ENCODE measurements at places on chromosomes 12 and 14.

- DNase-seq: no peak
Measured at GRCh38 chr14:50260072-50260471, 28.7 kb upstream of the SOS2 start.

- no peak for DNase-seq
Measured at GRCh38 chr14:101825797-101826196, 64.3 kb downstream of the PPP2R5C start.

DNA sequence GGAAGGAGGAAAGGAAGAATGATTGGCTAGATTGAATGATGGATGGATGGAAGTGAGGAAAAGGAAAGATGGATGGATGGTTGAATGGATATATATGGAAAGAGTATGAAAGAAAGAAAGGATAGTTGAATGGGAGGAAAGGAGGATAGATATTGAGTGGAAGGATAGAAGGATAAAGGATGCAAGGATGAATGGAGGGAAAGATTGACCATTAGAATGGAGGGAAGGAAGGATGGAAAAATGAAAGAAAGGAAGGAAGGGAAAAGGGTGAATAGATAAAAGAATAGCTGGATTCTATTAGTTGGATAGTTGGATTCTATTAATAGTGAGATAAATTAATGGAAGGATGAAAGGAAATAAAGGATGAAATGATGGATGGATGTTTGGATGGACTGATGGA lies 105.9 kb downstream of the CALM1 start:
- no peak for DNase-seq

DNA sequence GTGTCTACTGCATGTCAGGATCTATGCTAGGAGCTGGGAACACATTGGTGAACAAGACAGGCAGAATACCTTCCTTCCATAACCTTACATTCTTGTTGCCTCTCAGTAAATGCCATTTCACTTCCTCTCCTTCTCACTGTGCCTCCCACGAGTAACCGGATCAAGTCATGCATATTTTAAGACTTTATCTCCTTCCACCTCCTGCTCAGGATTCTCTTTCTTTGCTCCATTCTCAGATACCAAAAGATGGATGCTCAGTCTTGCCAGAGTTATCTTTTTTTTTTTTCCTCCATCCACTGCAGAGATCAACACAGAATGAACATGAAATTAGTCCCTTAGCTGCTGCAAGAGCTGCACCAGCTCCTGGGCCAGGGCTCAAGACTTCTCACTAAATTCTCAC lies 20.0 kb upstream of the APPL2 start:
- DNase-seq: no peak

GRCh38 chr12:87363497-87364084 lies 665.6 kb downstream of the C12orf50 start:
- DNase-seq: no peak

- DNase-seq: no peak
Measured at GRCh38 chr14:32620724-32621123, 291.6 kb downstream of the AKAP6 start.

DNA sequence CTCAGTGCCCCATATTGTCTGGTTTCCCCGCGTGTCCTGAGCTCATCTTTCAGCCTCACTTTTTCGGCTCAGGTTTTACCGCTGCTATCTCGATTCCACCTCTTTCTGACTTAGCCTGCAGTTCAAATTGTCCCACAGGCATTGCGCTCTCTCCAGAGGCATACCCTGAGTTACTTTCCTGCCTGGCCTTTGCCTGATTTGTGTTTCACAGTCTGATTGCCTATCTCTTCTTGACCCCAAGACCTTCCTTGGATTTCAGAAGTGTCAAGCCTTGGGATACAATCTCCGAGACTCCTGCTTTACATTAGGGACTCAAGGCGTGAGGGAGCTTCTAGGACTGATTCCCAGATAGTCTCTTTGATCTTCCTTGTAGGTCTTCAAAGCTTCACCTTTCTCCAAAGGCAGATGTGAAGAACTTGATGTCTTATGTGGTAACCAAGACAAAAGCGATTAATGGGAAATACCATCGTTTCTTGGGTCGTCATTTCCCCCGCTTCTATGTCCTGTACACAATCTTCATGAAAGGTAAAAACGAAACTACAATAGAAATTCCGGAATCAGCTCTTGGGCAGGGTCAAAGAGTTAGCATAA lies 629 bp downstream of the LETMD1 start:
- DNase-seq: no peak

DNA sequence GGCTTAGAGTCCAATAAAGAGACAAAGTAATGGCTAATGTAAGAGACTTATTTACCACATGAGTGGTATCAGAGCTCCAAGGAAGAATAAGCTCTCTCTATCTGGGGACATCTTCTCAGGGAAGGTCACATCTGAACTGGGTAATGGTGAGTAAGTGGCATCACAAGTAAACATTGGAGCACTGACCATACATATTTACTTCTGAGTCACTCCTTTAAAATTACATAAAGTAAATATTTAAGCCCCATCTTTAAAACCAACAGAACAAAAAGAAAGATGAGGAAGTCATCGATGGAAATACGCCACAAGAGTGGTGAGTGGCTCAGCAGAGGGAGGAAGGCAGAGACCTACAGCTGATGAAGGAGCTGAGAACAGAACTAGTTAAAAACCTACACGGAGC lies 159.9 kb downstream of the DUSP6 start:
- DNase-seq: no peak

DNA sequence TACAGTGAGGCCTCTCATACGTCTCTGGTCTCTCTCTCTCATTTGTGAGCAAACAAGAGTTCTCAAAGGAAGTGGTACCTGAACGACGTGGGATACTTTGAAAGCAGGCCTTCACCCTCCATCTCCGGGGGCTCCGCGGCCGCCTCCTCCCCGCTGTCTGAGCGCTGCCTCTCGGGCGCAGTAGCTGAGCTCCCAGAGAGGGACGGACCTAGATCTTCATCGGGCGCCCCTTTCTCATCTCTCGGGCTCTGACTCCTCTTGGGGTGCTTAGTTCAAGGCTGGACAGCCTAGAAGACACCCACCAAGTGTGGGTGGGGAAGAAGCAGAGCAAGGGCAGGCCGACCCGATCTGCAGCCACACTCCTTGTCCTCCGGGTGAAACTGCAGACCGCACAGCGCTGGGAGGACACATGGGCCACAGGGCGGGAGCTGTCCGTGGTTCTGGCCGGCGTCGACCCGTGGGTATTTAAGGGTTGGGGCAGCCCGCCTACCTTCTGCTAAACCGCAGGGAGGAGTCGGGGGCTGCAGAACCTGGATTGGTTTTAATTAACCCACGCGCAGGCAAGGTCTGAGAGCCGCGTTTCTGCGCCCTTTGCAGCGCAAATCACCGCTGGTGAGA lies 92.7 kb downstream of the PAH start:
- no peak for DNase-seq

DNA sequence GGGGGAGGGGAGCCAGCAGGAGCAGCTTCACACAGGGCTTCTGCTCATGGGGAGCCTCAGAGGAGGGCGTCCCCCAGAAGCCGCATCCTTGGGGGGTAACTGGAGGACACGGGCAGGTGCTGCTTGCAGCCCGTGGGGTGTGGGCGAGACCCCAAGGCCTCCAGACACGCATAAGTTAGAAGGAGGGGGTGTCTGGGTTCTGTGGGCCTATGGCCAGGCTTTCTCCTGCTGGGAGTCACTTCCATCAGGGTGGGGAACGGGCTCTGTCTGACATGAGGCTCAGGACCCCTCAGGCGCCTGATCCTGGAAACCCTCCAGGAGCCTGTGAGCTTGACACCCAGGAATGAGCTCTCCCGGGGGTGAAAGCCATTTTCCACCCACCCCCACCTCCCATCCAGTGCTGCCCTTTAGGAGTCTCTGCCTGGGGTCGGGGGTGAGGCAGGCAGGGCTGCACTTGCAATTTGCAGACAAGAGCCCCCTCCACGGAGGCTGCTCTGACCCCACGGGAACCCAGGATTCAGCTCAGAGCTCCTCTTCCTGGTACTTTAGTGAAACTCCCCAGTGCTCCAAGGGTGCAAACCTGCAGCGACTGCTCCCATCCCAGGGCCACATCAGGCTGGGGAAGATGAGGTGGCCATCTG lies 325.7 kb downstream of the ADGRD1 start:
- DNase-seq: no peak

DNA sequence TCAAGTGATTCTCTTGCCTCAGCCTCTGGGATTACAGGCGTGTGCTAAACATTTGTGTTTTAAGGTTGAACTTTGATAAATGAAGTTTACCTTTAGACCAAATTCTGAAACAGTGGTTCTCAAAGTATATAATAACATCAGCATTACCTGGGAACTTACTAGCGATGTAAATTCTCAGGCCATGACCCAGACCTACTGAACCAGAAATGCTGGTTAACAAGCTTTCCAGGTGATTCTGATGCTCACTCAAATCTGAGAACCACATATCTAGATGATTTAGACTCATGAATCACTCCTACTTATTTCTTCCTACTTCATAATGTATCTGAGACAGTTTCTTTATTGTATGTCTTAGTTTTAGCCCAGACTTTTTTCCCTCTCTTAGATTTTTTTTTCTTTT lies 43.6 kb downstream of the RAD51B start:
- DNase-seq: no peak

- no peak for DNase-seq
Measured at GRCh38 chr12:130549361-130549760, 166.7 kb downstream of the RIMBP2 start.

DNA sequence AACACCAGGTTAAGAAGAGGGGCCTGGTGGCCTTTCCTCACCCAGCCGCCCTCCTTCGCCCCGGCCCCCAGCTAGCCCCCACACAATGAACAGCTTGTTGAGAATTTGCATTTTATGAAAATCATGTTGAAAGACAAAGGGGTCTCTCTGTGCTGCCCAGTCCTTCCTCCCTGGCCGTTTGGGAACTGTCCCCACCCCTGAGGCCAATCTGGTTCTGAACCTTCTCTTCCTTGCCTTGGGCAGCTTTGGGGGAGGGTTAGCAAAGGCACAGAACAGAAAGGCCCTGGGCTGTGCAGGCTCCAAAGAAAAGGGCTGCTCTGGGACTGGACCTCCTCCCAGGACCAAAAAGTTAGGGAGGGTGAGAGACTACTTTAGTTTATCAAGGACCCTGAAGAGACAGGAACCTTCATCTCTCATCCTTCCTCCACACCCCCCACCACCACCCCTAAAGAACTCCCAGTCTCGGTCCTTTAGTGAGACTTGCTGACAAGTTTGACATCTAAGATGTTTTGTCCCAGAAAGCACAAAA lies 1.3 kb downstream of the TAMALIN start:
- no peak for DNase-seq

- no peak for DNase-seq
Measured at GRCh38 chr14:53599221-53599945, 357.2 kb downstream of the BMP4 start.

- no peak for DNase-seq
Measured at GRCh38 chr12:109510196-109510595, 32.8 kb downstream of the UBE3B start.

DNA sequence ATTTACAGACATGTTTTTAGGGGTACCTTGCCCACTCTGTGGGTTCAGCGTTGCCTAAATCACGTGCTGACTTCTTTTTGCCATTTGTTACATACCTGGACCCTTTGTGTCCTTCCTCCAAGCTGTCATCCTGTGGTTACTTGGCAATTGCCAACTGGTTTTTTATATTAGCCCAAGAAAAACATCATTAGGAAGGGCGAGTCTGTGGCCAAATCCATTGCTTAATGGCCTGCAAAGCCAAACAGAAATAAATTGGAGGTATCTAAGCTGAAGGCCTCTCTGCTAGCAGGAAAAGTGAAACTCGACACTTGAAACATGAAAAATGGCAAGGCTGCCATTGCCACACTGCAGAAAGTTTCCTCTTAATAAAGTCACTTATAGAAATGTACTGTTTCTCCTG lies 190.4 kb downstream of the NUAK1 start:
- DNase-seq: no peak

GRCh38 chr12:122834921-122835749 lies at the start of gene HIP1R:
Gene HIP1R (plus strand): TSS chr12:122835457. CDS start chr12:122835551, 94 bp downstream.
- DNase-seq: no peak

DNA sequence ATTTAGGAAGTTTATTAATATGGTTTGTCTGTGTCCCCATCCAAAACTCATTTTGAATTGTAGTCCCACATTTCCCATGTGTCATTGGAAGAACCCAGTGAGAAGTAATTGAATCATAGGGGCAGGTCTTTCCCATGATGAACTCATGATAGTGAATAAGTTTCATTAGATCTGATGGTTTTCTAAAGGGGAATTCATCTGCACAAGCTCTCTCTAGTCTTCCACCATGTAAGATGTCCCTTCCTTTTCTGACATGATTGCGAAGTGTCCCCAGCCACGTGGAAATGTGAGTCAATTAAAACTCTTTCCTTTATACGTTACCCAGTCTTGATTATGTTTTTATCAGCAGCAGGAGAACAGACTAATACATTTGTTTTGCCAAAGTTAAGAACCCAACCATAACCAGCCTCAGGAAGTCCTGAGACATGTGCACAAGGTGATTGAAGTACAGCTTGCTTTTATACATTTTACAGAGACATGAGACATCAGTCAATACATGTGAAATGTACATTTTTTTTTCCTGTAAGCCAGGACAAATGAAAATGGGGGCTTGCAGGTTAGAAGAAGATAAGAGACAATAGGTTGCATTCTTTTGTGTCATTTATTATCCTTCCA lies 1136.7 kb downstream of the TMEM121 start:
- DNase-seq: no peak

GRCh38 chr12:103046154-103046553 lies 88.7 kb downstream of the ASCL1 start:
- no peak for DNase-seq

- DNase-seq: no peak
Measured at GRCh38 chr12:68469113-68469512, 137.0 kb upstream of the MDM1 start.

GRCh38 chr14:102252834-102253801 lies 51.8 kb downstream of the MOK start:
- DNase-seq: no peak

- DNase-seq: no peak
Measured at GRCh38 chr12:12017135-12017581, 53.6 kb upstream of the BCL2L14 start.

DNA sequence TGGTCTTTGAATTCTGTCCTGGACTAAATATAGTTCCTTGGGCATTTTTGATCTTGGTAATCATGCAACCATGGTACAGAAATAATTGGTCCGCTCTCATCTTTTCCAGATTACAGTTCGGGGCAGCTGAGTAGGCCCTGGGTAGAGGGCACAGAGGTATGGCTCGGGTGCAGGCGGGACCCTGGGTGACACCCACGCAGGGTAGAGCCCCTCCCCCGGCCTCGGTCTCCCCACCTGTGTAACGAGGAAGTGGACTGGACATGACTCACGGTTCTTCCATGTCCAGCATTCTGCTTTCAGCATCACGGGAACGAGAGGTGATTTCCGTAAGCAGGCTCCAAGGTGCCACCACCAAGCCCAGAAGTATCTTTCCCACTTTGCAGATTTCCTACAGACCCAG lies 91.0 kb upstream of the DIO3 start:
- DNase-seq: no peak

- no peak for DNase-seq
Measured at GRCh38 chr14:67996235-67996634, 176.7 kb downstream of the RAD51B start.

GRCh38 chr14:97390096-97390724 lies 593.0 kb downstream of the VRK1 start:
- no peak for DNase-seq

All from NCI-H1436 treated with DMSO at 0.1 percent for 48 hours (cell line).